NCI-H2171 (cell line): ENCODE measurements at places on chromosomes 11 and 22.

- DNase-seq: no peak
Observed at GRCh38 chr22:48806227-48806781, 1021.4 kb downstream of the BRD1 start.

GRCh38 chr11:1868056-1868635 lies 15.3 kb downstream of the LSP1 start:
- no peak for DNase-seq

GRCh38 chr11:73991471-73992006 lies 8.9 kb upstream of the UCP2 start:
- DNase-seq: no peak

GRCh38 chr11:65965986-65966762 lies 4.6 kb downstream of the SART1 start:
- DNase-seq: no peak

DNA sequence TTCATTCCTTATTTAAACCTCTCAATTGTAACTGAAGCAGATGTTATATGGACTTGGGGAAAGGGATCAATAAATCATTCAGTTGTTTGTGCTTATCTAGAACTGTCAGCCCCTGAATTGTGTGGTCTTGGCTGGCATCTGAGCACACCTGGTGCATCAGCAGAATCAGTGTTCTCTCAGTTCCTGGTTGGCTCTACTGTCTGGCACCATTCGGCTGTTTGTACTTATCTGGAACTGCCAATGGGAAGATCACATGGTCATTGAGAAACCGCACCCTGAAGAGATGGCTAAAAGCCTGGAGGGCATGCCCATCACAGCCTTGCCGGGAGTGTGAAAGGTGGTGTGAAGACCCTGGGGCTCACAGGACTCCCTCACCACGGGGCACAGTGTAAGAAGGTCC lies 37.1 kb upstream of the EHF start:
- DNase-seq: no peak

- DNase-seq: no peak
Observed at GRCh38 chr22:33539902-33540751, 380.1 kb downstream of the LARGE1 start.

DNA sequence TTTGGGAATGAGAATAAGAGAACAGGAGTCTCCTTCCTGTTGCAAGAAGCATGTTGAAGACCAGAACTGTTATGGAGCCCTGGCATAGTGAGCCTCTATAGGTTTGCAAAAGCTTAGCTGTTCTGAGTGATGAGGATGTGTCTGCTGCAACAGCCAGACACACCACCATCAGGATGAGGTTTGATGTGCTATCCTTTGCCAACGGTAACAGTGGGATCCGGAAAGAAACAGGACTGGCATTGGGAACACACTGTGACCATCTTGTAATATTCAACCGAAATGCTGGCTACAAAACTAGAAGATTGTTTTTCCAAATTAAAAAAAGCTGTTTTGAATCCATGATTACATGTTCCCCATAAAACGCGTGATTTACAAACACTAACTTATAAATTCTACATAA lies 117.0 kb downstream of the ME3 start:
- DNase-seq: no peak

DNA sequence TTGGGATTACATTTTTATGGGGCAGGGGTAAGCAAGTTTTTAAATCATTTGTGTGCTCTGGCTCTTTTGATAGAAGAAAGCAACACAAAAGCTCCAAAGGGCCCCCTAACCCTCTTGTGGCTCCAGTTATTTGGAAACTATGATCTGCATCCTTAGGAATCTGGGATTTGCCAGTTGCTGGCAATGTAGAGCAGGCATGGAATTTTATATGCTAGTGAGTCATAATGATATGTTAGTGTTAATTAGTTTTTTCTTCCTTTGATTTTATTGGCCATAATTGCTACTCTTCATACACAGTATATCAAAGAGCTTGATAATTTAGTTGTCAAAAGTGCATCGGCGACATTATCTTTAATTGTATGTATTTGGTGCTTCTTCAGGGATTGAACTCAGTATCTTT lies 10.1 kb downstream of the RAG1 start:
- DNase-seq: no peak

GRCh38 chr11:60251485-60252212 lies 8.7 kb upstream of the MS4A4E start:
- peak; percentile 7 for DNase-seq

- DNase-seq: no peak
Observed at GRCh38 chr22:38294193-38294592, 21.4 kb upstream of the TMEM184B start.

DNA sequence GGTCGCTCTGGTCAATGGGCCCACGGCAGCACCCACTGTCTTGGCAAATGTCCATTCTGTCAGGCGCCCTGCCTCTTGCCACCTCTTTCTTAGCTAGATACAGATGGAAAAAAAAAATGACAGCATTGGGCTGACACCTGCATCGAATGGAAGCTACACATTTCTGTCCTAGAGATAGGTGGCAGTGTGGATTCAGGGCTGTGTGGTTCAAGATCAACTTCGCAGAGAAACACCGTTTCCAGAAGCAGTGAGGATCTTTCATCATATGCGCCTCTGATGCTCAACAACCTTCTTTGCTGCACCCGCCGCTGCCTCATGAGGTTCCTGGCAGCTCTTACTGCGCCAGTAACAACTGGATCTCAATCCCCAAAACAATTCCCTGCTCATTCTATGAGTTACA lies 236.3 kb downstream of the KIRREL3 start:
- no peak for DNase-seq

- no peak for DNase-seq
Observed at GRCh38 chr11:79971255-79971654, 530.4 kb upstream of the TENM4 start.

DNA sequence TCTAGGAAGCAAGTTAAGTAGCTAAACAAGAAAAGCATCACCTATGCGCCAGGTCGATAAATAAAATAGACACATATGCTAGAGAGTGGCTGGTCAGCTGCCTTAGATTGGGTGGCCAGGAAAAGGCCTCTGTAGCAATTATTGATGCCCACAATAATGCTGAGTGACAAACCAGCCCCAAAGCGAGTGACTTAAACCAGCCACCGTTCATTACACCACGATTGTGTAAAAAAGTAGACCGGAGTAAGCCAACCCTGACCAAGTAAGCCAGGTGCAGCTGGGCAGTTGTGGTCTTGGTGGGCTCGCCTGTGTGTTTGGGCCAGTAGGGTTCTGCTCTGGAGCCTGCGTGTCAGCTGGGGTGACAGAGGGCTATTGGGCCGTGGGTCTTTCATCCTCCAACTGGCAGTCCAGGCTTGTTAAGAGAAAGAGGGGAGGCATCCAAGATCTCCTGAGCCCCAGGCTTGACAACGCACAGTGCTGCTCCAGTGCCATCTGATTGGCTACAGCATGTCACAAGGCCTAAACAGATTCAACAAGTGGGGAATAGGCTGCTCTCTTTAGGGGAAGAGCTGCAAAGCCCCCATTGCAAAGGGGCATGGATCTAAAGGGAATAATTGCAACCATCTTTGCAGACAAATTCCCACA lies 100.4 kb upstream of the PARVA start:
- no peak for DNase-seq

GRCh38 chr11:108872781-108873291 lies 208.0 kb downstream of the DDX10 start:
- DNase-seq: no peak

DNA sequence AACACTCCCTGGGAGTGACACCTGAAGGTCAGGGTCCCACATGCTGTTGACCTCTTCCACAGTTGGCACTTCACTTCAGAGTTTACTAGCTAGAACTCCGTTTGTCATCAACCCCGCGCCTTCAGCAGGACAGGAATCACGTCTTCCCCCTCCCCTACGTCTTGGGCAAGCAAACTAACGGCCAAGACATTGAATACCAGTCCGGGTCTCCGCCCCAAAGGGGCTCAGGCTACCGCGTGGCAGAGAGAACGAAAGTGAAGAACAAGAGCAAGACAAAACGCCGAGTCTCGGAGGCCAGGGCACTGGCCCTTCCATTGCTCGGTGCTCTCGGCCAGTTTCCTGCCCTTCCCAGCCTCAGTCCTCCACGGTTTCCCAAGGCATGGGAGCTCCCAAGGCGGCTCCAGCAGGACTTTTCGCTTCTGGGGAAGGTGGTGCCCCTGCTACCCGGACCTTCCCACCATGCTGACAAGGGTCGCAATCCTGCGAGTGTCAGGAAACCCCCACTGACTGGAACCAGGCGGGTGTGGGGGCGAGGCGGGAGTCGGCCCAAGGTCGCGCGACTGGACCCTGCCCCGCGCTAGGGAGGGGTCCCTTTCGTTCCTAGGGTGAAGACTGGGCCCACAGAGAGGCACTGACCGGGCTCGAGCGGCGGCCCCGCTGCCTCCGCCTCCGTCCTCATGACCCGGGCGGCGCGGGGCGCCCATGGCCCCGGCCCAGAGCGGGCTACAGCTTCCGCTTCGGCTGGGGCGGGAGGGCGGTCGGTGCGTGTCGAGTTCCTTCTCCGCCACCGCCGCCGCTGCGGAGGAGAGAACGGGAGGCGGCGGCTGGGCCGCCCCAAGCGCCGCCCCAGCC lies at the start of gene GUCD1:
TSS of gene GUCD1 (minus strand) at position 826 of the 852 bp plus-strand sequence. CDS start at position 679, 147 bp downstream.
- no peak for DNase-seq

- DNase-seq: no peak
Observed at GRCh38 chr22:47198801-47199251, 436.4 kb downstream of the TBC1D22A start.

GRCh38 chr22:17172029-17172833 lies 13.2 kb upstream of the HDHD5 start:
- DNase-seq: no peak

DNA sequence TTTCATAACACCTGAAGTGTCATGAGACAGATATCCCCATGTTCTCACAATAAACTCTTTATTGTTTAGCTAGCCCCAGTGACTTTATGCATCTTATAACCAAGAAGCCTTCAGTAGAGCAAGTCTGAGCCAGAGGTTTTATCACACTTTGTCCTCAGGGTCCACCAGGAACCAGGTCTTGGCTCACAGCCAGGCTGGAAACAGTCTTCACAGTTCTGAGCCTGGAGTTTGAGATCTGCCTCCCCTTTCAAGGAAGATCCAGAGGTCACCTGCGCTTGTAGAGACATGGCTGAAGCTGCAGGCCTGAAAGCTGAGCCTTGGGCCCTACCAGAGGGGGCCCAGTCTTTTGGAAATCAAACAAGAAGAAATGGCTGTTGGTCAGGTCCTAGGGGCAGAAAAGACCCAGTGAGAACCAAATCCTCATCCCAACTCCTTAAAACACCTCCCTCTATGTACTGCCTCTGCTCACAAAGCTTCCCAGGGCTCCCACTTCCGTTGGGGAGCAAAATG lies 3.5 kb downstream of the RRP8 start:
- no peak for DNase-seq

DNA sequence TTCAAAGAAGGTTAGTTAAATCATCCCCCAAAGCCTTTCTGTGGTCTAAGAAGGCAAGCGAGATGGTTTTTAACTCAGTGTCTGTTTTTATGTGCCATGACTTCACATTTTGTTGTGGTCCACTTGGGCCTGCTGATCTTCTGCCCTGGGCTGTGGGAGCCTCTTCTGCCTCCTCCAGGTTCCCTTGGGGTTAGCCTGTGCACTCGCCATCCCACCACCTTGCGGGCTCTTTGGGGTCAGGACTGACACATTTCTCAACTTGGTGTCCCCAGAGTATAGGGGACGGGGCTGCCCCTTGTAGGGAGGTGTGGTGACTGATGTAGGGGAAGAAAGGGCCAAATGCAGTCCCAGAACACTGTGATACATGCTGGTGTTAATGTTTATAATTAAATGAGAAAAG lies 207.0 kb downstream of the TBC1D22A start:
- DNase-seq: no peak

GRCh38 chr11:1199241-1199750 lies 23.6 kb upstream of the MUC5B start:
- DNase-seq: no peak

GRCh38 chr11:69094111-69094914 lies 45.6 kb downstream of the TPCN2 start:
- DNase-seq: no peak

DNA sequence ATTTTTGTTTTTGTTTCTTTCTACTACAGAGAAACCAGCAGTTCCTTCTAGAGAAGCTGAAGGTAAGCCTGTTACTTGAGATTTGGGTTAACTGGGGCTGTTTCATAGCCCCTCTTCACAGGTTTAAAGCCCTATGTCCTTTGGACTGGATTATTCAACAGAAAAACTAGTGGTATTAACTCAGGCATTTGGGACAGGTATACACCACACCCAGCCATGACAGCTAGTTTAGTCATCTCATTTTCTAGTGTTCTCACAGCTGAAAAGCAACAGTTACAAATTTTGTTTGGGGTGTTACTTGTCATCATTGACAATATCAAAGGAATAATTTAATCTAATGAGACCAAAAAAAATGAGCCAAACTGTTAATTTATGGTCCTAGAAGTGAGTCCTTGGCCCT lies 14.0 kb downstream of the LAYN start:
- DNase-seq: no peak

- no peak for DNase-seq
Observed at GRCh38 chr22:19641983-19642451, 72.3 kb upstream of the SEPTIN5 start.

- DNase-seq: no peak
Observed at GRCh38 chr22:31650391-31650790, 11.6 kb downstream of the PISD start.

- DNase-seq: no peak
Observed at GRCh38 chr11:92447586-92447985, 223.0 kb downstream of the FAT3 start.

DNA sequence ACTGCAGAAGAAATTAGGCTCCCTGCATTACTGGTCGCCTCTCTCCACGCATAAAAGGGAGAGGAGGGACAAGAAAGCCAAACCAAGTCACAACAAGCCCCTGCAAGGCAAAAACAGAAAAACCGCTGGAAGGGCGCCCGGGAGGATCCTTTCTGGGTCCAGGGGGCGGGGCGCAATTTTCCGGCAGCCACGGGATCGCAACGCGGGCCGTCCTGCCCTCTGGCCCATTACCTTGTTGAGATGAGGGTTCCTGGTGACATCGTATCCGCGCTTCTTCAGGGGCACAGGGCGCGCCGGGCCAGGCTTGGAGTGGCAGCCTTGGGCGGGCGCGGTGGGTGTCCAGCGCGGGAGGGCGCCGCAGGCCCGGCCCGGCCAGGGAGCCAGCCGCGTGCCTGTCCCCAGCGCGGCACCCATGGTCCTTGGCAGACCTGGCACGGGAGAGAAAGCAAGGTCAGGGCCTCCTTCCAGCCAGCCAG lies 847 bp downstream of the ME3 start:
- peak; percentile 98 for DNase-seq

GRCh38 chr11:15507592-15507991 lies 392.9 kb downstream of the INSC start:
- DNase-seq: no peak

DNA sequence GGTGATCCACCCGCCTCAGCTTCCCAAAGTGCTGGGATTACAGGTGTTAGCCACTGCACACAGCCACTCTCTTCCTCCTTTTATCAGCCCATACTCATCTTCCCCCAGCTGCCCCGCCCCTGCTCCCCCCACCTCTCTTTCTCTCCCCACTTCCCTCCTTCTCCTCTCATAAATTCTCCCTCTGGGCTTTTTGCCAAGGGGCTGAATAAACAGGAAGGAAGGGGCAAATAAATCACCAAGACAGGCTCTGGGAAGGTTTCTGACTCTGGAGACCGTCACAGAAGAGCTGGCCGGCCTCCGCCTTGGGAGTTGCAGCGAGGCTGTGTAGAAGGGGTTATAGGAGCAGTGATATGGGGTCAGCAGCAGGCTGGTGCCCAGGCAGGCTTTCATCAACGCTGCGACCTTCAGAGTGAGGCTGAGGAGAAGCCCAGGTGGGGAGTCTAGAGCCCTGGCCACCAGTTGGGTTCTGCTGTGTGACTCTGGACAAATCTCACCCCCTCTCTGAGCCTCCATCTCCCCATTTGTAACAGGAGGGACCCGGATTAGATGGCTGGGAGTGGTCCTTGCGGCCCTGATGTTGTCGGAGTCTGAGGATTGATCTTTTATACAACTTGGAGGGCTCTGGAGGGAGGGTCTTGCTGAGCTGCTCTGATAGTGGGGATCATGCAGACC lies 62.6 kb upstream of the RASD2 start:
- DNase-seq: peak; percentile 31

- no peak for DNase-seq
Observed at GRCh38 chr22:42596863-42597530, 17.7 kb downstream of the POLDIP3 start.
